CD4-positive, alpha-beta T cell treated with Interleukin-10 for 1 hour (primary cell): ENCODE measurements at places on chromosomes 16 and 17.

- DNase-seq = no peak
These were observed 32.7 kb downstream of the ARHGAP23 start for GRCh38 chr17:38460716-38461630.

DNA sequence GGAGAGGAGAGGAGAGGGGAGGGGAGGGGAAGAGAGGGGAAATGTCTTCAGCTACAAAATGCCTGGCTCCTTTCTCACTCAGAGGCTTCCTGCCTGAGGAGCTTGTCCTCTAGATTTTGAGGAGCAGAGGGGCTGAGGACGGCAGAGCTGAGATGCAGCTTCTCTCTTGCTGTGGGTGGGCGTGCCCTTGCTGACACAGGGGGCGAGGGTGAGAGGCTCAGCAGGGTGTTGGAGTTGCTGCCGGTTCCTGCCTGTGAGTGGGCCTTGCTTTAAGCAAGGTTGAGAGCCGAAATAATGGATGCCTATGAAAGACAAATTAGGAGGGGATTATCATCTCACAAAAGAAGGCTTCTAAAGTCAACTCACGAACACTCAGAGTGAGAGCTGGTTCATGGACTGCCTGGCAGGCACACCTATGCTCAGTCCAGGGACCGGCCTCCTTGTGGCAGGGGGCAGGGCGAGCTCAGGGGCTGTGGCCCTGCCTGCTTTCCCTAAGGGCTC is 215.6 kb downstream of the MSI2 start:
- DNase-seq = no peak

- no peak for DNase-seq
These were observed 218.5 kb upstream of the RPL38 start for GRCh38 chr17:73984941-73985340.

DNA sequence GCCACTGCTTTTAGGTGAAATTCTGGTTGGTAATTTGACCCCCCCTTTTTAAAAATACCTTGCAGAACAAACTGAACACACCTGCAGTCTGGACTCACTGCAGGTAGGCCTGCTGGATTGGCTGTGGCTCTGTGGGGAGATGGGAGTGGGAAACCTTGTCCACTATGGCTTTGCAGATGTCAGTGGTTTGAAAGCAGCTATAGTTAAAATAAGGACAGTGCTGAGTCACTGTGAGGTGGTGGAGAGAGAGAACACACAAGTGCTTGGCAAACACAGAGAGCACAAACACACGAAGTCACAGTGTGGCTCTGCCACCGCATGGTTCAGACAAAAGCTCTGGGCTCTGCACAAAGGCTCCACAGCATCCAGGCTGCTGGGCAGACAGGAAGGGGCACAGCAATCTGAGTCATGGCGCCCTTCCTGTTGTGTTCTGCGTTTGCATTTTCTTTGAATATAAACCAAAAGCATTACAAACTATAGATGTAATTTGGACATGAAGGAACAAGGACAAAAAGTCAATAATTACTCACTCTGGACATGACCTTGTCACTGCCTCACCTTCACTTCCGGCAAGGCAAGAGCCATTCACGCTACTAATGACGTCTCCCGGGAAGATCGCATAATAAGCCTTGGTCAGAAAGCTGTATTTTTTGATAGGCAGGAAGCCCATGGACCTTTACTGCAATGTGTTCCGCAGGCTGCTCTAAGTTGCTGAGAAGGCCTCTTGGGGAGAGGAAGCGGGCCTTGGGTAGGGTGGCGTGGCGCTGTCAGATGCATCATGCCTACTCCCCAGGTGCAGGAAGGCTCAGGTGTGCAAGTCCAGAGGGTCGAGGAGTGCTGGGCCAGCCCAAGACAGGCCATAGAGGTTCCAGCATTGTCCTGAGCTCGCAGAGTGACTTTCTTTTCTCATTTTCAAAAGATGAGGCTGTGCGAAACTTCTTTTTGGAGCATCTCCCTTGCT is 60.1 kb upstream of the MED9 start:
- no peak for DNase-seq

- no peak for DNase-seq
These were observed 32.5 kb downstream of the ADCY7 start for GRCh38 chr16:50298591-50299507.

DNA sequence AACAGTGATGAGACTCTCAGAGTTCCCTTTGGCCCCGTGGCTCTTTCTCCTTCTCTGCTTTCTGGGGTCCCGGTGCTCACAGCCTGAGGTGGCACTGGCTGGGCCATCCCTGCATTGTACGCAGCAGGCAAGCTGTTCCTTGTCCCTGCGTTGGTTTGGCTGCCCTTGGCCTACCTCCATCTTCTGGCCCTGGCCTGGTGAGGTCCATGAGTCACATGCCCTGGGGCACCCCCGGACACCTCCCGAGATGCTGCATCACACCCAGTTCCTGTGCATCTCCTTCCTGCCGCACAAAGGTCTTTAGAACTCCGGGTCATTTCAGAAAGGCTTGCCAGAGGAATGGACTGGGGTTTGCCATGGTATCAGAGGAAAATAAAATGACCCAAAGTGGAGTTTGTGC is 9.5 kb downstream of the SULT1A2 start:
- DNase-seq = no peak

DNA sequence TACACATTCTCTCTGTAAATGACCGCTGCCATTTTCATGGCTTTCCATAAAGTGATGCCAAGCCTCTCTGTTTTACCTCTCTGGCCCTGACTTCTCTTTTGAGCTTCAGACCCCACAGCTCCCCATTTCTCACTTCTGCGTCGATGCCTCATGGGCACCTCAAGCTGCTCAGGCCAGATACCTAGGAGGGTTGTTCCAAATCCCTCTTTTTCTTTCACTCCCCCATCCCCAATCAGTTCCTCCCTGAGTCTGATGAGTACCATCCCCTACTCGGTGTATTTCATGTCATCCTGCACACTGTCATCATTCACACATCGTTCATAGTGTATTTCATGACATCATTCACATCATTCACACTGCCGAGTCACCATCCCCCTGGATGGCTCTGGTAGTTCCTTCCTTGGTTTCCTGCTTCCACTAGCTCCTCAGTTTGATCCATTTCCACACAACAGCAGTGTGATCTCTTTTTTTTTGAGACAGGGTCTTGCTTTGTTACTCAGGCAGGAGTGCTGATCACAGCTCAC is 43.1 kb downstream of the NTN1 start:
- no peak for DNase-seq

GRCh38 chr17:29016345-29017210 is 10.7 kb upstream of the SEZ6 start:
- no peak for DNase-seq

DNA sequence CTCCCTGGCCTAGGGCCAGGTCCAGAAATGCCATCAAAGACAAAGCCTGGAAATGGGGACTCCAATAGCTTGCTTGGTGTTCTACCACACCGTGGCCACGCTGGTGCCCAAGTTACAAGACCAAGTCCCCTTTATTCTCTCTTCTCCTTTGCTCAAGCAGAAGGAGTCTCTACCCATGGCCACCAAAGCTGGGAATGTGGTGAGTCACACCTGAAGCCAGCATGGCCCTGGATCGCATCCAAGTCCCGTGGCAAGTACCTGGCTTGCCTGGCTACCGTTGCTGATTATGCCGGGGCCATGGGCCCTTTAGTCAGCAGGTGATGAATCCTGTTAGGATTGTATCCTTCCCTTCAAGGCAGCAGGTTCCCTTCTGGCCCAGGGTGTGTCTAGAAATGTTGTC is 260.0 kb downstream of the HAPSTR1 start:
- DNase-seq = no peak

DNA sequence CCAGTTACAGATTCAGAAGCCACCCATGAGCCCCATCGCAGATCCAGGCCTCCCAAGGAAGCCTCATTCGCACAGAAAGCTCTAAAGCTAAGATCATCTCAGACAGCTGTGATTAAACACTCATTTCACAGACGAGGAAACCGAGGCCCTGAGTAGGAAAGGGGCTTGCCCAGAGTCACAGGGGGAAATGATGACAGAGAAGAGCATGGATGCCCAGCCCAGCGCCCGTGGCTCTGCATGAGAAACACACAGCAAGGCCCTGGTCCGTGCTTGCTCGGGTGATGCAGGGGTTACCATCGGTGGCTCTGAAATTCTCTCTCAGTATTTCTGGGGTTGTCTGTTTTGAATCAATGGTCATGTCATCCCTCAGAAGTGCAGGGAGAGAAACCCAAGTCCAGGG is 109.6 kb downstream of the C16orf78 start:
- no peak for DNase-seq

- DNase-seq = no peak
These were observed 23.3 kb downstream of the SLC7A5 start for GRCh38 chr16:87845807-87846619.
